IPS DF 19.7 (cell line): ENCODE measurements at places on chromosomes 3 and 15.

- no peak for DNase-seq
Measured at GRCh38 chr15:45919806-45920205, 285.0 kb downstream of the SQOR start.

DNA sequence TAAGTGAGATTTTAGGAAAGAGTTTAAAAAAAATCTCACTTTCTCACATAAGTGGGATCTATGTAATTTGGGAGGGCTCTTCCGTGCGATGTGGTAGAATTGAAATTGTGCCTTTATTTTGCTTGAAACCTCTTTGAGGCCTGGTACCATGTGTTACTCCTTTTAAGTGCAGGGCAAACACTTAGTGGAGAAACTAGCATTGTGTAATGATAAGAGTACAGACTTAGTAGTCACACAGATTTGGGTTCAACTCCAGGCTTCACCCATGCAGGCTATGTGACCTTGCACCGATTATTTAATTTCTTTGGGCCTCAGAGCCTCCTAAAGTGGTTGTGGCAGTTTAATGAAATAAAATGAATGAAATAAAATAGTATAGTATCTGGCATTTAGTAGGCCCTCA lies 2.4 kb downstream of the PSMA4 start:
- no peak for DNase-seq

- DNase-seq: no peak
Measured at GRCh38 chr3:158830391-158830790, 28.5 kb downstream of the MFSD1 start.

GRCh38 chr15:55250941-55251340 lies 38.7 kb downstream of the RAB27A start:
- no peak for DNase-seq

- no peak for DNase-seq
Measured at GRCh38 chr3:179881791-179882190, 154.9 kb downstream of the PEX5L start.

DNA sequence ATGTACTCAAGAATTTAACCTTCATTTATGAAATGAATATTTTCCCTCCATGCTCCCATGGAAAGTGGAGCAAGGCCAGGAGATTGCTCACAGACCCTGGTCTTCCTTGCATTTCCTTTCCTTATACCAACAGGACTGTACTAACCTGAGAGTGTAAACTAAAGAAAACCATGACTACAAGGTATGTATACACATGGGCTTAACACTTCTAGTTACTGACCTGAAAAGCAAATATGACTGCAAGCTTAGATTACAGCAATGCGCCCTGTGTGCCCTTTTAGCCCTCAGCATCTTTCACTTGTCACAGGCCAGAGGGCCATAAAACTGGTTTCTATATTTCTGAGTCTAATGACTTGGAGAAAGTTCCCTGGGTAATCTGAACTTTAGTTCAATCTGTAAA lies 52.1 kb downstream of the NEK10 start:
- DNase-seq: no peak

DNA sequence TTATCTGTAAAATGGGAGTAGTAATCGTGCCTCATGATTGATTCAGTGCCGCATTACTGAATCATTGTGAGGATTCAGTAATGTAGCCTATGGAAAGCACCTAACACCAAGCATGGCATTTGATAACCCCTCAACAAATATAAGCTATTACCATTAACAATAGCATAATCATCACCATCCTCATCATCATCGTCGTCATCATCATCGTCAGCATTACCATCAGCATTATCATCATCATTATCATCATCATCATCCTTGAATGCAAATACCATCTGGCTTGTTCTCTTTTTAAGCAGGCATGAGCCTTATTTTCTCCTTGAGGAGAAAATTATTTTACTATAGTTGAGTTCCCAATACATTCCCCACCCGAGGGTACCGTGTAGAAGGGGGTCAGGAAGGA lies 115.4 kb upstream of the PTPRG start:
- no peak for DNase-seq

- DNase-seq: peak; percentile 5
Measured at GRCh38 chr3:146189519-146190173, 28.7 kb upstream of the PLOD2 start.

DNA sequence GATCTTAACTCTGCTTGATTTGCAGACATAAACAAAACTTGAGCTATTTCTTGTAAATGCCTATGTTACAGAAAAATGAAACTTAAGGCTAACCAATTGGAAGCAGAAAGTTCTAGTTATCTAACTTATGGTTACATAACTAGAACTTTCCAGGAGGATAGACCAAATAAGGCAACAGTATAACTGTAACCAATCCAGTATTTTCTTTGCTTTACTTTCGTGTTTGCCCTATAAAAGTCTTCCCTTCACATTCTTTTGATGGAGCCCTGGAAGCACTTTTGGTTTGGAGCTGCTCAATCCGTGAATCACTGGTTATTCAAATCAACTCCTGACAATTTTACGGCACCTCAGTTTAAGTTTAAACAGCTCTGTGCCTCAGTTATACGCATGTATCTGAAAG lies 164.6 kb downstream of the SUCLG2 start:
- DNase-seq: no peak

DNA sequence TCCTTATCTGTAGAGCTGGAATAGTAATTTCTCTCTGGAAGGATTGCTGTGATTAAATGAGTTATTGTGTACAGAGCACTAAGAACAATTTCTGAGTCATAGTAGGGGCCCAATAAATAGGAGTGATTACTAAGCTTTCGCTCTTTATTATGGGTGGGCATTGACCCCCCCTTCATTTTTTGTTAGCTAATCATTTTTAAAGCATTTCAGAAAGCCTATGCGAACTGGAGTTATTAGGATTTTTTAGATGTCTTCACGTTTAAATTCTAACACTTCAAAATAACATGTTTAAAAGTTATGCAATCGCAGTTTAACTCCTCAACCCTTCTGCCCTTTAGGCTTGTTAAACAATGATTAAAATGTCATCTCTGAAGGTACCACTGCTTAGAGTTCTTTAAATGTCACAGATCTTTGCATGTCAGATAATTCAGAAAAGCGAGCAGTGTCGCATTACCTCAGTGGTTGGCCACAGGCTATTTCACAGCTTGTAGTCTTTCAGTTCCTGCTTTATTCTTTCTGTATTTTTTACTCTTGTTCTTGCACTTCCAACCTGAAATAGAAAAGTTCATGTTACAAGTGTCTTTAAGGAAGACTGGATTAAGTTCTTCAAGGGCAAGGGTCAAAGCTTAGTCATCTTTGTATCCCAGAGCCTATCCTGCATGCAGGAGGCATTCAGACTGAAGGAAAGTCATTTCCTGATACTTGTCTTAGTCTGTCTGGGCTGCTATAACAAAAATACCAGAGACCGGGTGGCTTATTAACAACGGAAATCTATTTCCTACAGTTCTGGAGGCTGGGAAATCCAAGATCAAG lies 102.9 kb downstream of the FNDC3B start:
- no peak for DNase-seq

- DNase-seq: no peak
Measured at GRCh38 chr15:75656331-75656730, 8.6 kb downstream of the SNX33 start.

GRCh38 chr15:53129121-53129904 lies 339.2 kb upstream of the ONECUT1 start:
- DNase-seq: no peak

DNA sequence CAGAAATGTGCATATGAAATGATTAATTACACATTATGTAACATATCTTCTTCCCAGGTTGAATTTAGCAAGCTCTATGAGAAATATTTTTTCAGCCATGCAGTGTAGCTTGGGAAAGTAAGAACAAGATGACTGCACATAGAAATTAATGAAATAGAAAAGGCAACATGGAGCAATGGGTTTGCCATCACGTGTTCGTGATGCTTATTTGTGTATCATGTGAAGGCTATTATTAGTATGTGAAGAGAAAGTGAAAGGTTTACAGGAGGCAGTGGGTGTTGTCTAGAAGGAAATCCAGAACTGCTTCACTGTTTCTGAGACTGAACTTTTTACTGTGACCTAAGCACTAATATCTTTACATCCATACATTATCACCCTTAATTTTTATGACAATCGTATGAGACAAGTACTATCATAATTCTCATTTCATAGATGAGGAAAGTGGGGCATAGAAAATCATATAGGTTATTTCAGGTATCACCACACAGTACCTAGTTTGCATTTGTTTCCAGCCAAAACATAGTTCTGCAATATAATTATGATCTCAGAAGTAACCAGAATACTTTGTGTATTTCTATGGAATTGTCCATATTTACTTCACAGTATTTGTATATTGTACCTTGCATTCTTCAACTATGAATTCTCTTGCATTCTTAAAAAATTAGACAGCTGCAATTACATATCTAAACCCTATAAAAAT lies 14.9 kb downstream of the SERPINI1 start:
- DNase-seq: no peak

- no peak for DNase-seq
Measured at GRCh38 chr3:130725746-130726145, 20.9 kb downstream of the PIK3R4 start.

DNA sequence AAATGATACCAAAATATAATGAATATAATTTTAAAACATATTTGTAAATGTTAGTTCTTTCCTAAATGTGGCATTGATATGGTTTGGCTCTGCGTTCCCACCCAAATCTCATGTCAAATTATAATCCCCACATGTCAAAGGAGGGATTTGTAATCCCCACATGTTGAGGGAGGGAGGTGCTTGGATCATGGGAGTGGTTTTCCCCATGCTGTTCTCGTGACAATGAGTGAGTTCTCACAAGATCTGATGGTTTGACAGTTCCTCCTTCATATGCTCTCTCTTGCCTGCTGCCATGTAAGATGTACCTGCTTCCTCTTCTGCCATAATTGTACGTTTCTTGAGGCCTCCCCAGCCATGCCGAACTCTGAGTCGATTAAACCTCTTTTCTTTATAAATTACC lies 12.0 kb downstream of the CGGBP1 start:
- no peak for DNase-seq

DNA sequence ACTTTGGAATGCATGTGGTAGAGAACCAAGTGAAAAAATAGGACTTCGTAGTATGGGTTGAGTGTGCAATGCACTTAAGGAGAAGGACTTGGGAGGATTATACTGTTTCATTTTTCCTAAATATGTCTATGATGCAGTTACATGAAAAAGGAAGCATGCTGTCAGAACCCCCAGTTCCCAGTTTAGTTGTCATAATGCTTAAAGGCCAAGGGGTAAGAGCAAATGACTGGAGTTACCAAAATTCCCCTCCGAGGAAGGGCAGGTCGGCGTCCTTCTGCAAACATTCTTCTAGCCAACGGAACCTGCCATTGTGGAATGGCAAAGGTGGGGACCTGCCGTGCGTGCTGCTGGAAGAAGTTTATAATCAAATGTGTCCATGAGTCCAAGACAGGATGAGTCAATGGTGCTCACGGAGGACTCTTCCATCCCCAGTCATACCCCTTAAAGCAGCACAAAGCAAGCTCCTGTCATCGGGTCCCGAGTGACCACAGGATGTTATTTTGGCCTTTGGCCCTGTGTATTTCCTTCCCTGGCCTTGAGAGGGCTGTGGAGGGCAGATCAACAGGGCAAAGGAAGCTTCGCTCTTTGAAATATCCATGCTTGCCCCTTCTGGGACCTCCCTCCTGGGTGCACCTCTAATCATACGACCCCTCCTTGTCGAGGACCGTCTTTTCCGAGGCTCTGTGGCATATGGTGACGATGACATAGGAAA lies 93.2 kb downstream of the SLCO3A1 start:
- DNase-seq: no peak

DNA sequence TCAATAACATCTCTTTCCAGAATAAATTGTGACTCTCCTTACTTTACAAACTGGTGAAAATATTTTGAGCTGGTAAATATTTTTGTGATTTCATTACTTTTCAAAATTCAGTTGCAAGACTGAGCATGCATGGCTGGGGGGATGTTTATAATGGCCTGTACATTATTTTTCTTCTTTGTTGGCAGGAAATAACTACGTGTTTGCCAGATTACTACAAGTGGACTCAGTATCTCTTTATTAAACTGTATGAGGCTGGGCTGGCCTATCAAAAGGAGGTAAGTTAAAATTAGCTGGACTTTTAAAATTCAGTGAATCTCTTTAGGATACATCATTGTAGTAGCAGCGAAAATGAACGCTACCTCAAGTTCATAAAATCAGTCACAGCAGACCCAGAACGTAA lies 58.3 kb downstream of the LARS2 start:
- DNase-seq: no peak

GRCh38 chr3:141384157-141384556 lies 15.9 kb downstream of the ZBTB38 start:
- DNase-seq: no peak

DNA sequence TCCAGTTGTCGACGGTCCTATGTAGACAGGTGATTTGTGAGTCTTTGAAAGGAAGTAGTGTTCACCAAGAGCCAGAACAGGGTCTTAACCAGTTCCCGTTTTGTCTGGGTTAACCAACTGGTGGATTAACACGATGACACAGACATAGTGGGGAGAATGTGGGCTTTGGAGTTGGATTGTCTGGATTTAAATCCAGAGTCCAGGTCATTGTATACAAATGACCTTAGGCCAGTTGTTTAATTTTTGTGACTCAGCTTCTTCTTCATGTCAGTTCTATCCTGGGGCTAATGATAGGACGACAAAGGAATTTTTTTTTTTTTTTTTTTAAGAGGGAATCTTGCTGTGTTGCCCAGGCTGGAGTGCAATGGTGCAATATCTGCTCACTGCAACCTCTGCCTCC lies 126.7 kb downstream of the LPP start:
- no peak for DNase-seq

DNA sequence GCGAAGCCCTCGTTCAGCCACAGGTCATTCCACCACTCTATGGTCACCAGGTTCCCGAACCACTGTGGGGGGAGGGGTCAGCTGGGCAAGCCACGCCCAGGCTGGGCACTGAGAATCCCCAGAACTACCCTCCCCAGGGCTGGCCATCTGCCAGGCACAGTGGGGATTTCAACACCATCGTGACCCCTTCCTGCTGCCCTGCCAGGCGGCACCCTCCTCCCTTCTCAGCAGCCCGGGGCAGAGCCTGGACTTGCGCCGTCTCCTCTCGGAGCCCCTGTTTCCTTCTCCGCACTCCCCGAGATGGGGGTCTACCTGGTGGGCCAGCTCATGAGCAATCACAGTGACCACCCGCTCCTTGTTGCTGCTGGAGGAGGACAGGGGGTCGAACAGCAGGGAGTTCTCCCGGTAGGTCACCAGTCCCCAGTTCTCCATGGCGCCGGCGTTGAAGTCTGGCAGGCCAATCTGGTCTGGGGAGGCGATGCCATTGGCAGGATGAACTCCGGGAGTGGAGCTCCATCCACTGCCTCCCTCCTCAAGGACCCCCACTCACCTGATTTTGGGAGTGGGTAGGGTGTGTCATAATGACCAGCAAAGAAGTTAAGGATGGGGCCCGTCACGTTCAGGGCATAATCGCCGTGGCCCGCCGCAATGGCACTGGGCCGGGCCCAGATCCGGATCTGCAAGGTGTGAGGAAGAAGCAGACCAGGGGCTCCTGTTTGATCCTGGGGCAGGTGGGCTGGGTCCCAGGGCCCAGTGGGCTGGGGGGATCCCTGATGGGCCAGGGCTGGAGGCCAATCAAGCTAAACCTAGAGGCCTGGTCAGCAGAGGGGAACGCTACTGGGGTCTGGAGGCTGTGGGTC lies 10.5 kb downstream of the ANPEP start:
- DNase-seq: no peak
